Fibroblast of lung (primary cell): ENCODE measurements at places on chromosomes 13 and 19.

- no peak overlapping the region for H3K4me3 ChIP-seq
- DNase-seq, result no peak
- no peak overlapping the region for H3K27ac ChIP-seq
- H3K4me1 ChIP-seq, result peaks cover 8% of the 10 kb centered on the region
Observed at GRCh38 chr13:59747529-59747928, 416.2 kb downstream of the DIAPH3 start.

GRCh38 chr13:111845621-111846351 is 221.2 kb upstream of the SOX1 start:
- no peak overlapping the region for H3K27ac ChIP-seq
- no peak overlapping the region for H3K4me3 ChIP-seq
- H3K27me3 ChIP-seq, result no peaks in the 10 kb centered on the region
- DNase-seq, result no peak

- H3K27me3 ChIP-seq, result no peaks in the 10 kb centered on the region
- H3K36me3 ChIP-seq, result no peaks in the 10 kb centered on the region
- no peaks in the 10 kb centered on the region for H3K4me1 ChIP-seq
- H3K4me3 ChIP-seq, result no peak overlapping the region
- no peak overlapping the region for H3K27ac ChIP-seq
- DNase-seq, result no peak
Observed at GRCh38 chr13:94776956-94777355, 64.6 kb upstream of the SOX21 start.

DNA sequence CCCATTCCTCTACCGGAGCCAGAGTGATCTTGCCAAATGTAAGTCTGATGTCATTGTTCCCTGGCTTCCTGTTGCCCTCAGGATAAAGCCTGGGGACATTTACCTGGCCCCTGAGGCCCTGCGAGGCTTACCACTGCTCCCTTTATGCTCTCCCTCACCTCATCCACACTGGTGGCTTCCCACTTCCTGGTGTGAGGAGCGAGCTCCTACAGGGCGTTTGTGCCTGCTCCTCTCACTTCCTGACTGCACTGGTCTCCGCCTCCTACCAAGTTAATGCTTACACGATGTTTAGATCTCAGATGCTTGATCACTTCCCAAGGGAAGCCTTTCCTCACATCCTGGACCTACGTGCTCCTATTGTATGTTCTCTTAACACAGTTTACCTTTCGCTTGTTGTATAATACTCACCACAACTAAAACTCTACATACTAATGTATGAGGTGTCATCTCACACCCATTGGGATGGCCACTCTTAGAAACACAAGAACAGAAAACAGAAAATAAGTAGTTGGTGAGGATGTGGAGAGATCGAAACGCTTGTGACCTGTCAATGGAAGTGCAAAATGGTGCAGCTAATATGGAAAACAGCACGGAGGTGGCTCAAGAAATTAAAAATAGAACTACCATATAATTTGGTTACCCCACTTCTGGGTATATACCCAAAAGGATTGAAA is 177.6 kb downstream of the SHISA2 start:
- no peak for DNase-seq
- H3K27me3 ChIP-seq, result no peaks in the 10 kb centered on the region
- no peak overlapping the region for H3K4me3 ChIP-seq
- no peak overlapping the region for H3K27ac ChIP-seq
- H3K36me3 ChIP-seq, result no peaks in the 10 kb centered on the region
- H3K4me1 ChIP-seq, result no peaks in the 10 kb centered on the region

DNA sequence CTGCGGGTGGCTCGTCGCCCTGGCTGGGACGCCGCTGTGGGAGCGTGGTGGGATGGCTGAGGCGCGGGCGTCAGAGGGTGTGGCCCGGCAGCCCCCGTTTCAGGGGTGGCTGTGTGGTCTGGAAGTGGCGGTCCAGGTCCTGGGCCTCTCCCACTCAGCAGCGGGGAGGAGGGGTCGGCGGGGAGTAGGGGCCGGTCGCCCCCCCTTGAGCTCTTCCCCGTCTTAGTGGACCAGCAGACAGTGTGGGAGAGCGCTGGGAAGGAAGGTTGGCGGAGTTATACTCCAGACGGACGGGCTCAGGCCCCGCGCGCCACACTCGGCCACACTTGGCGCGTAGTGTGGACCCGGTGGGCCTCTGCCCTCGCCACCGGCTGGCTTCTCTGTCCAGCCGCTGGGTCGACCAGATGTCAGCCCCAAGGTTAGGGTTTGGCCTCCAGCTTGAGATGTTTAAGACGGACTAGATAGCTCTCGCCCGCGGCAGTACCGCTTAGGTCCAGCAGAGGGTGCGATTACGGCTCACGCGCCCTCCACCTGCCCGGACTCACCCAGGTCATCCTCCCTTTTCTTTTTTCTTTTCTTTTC is 21.7 kb upstream of the ZNF429 start:
- H3K4me1 ChIP-seq, result no peaks in the 10 kb centered on the region
- H3K27ac ChIP-seq, result no peak overlapping the region
- H3K4me3 ChIP-seq, result no peak overlapping the region
- H3K27me3 ChIP-seq, result no peaks in the 10 kb centered on the region
- DNase-seq, result peak; percentile 15
- H3K36me3 ChIP-seq, result no peaks in the 10 kb centered on the region

- no peaks in the 10 kb centered on the region for H3K4me1 ChIP-seq
- H3K4me3 ChIP-seq, result no peak overlapping the region
- H3K36me3 ChIP-seq, result no peaks in the 10 kb centered on the region
- no peak overlapping the region for H3K27ac ChIP-seq
Observed at GRCh38 chr19:49326165-49326704, 1.2 kb upstream of the SLC6A16 start.

GRCh38 chr13:74335370-74335769 is 201.2 kb upstream of the KLF12 start:
- no peaks in the 10 kb centered on the region for H3K4me1 ChIP-seq
- DNase-seq, result no peak
- H3K36me3 ChIP-seq, result no peaks in the 10 kb centered on the region
- H3K27ac ChIP-seq, result no peak overlapping the region
- H3K27me3 ChIP-seq, result no peaks in the 10 kb centered on the region

DNA sequence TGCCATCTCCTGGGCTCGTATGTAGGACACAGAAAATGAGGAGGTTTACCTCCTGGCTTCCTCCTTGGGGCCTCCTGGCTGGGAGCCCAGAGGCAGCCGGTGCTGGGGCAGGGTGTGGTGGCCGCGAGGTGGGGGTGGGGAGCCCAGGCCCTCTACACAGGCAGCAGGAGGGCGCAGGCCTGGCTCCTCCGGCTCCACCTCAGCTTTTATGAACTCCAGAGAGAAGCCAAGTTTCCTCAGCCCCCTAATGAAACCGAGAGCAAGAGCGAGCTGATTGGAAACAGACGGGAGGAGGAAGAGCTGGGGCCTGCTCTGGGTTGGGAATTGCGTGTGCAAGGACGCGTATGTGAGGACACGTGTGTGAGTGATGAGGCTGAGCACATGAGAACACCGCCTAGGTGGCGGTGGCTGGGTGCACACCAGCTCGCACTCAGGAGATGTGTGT is 23.1 kb downstream of the LYL1 start:
- peaks cover 33% of the 10 kb centered on the region for H3K36me3 ChIP-seq
- H3K4me3 ChIP-seq, result no peak overlapping the region
- peak; percentile 63 for DNase-seq
- no peaks in the 10 kb centered on the region for H3K27me3 ChIP-seq
- H3K27ac ChIP-seq, result peak overlapping the region; percentile 50

DNA sequence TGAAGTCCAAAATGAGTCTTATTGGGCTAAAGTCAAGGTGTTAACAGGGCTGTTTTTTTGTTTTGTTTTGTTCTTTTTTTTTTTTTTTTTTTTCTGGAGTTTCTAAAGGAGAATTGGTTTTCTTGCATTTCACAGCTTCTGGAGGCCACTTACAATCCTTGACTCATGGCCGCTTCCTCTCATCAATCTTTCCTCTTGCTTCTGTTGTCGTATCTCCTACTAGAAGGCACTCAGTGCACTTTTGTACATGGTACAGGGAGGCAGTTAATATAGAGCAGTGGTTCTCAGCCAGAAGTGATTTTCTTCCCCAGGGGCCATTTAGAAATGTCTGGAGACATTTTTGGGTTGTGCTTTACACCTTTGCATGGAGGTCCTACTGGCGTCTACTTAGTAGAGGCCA is 546.6 kb downstream of the DCT start:
- H3K27ac ChIP-seq, result no peak overlapping the region
- H3K4me1 ChIP-seq, result no peaks in the 10 kb centered on the region

DNA sequence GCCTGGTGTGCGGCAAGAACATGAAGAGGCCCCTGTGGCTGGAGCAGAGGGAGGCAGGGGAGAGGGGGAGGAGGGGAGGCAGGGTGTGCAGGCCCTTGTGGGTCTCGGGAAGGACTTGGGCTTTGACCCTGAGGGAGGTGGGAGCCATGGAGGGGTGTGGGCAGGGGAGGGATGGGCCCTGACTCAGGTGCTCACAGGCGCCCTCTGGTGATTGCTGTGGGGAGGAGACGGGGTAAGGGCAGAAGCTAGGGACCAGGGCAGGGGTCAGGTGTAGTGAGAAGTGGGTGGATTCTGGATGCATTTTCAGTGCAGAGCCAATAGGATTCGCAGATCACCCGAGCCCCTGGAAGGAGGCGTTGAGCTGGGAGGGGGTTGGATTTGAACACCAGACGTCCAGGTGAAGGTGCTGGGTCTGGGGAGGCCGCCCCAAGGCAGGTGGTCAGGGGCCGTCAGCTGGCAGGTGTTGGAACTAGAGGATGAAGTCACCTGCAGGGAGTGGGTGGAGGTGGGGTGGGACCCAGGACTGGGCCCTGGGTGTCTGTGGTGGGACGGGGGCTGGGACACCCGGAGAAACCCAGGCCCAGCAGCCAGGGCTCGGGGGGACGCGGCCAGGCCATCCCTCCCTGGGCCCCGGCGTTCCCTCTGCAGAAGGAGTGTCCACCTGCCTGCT is 185.4 kb downstream of the KDM4B start:
- no peak overlapping the region for H3K4me3 ChIP-seq
- H3K27me3 ChIP-seq, result no peaks in the 10 kb centered on the region
- H3K36me3 ChIP-seq, result no peaks in the 10 kb centered on the region
- no peak overlapping the region for H3K27ac ChIP-seq

DNA sequence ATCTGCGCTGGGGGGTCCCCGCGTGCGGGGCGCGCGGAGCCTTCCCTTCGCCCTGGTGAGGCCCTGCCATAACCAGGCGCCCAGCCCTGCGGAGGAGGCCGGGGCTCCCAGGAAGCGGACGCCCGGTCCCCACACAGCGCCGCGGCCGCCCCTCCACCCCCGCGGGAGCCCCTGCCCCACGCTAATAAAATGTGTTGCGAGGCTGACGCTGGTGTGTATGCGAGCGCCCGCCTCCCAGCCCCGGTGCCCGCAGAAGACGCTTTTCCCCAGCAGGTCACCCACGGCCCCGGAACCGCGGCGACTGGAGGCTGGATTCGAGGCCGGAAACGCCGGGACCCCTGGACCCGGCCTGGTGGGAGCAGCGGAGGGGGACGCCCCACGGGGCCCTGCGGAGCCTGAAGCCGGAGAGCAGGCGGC is 12.1 kb upstream of the CDC34 start:
- H3K27ac ChIP-seq, result no peak overlapping the region
- H3K4me3 ChIP-seq, result no peak overlapping the region
- H3K4me1 ChIP-seq, result no peaks in the 10 kb centered on the region

GRCh38 chr13:50519866-50520265 is 323.6 kb downstream of the DLEU7 start:
- no peak overlapping the region for H3K27ac ChIP-seq
- no peak for DNase-seq
- H3K27me3 ChIP-seq, result no peaks in the 10 kb centered on the region
- H3K4me3 ChIP-seq, result no peak overlapping the region
- no peaks in the 10 kb centered on the region for H3K36me3 ChIP-seq
- H3K4me1 ChIP-seq, result peaks cover 7% of the 10 kb centered on the region

- no peak for DNase-seq
- H3K4me3 ChIP-seq, result no peak overlapping the region
- H3K27me3 ChIP-seq, result no peaks in the 10 kb centered on the region
Observed at GRCh38 chr13:85896516-85897450, 97.6 kb upstream of the SLITRK6 start.

DNA sequence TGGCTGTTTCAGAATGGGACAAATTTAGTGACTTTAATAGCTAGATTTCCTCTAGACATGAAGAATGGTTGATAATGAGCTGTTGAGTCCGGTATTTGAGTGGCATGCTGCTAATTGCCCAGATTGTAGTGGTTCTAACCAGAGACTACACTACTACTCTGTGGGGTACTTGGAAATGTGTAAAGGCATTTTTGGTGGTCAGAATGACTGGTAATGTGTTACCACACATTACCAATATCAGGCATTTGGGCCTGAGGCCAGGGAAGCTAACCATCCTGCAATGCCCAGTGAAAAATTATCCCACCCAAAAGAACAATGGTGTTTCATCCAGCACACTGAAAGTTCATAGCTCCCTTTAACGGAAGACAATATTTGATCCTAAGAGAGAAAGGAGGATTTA is 17.5 kb upstream of the N4BP2L1 start:
- H3K36me3 ChIP-seq, result no peaks in the 10 kb centered on the region
- H3K27me3 ChIP-seq, result no peaks in the 10 kb centered on the region
- H3K4me3 ChIP-seq, result no peak overlapping the region
- H3K27ac ChIP-seq, result no peak overlapping the region
- no peak for DNase-seq
- H3K4me1 ChIP-seq, result no peaks in the 10 kb centered on the region

DNA sequence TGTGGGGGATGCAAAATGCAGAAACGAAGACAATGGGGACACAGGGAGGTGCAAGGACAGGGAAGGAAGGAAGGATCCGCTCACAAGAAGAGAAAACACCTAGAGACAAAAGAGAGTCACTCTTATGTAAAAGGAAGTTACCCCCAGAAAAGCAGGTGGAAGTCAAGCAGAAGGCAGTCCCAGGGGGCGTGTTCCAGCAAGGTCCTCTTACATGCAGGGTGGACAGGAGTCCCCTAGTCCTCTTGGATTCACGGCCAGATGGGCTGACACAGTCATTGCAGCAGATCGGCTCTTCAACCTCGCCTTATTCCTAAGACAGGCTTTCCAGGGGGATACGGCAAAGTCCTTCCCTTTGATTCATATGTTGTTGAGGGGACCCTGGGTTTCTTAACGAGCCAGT is 83.9 kb upstream of the SPATA13 start:
- H3K27ac ChIP-seq, result no peak overlapping the region
- no peaks in the 10 kb centered on the region for H3K27me3 ChIP-seq
- no peaks in the 10 kb centered on the region for H3K36me3 ChIP-seq
- no peaks in the 10 kb centered on the region for H3K4me1 ChIP-seq
- no peak overlapping the region for H3K4me3 ChIP-seq

- peaks cover 40% of the 10 kb centered on the region for H3K36me3 ChIP-seq
- H3K4me3 ChIP-seq, result no peak overlapping the region
- no peaks in the 10 kb centered on the region for H3K4me1 ChIP-seq
- DNase-seq, result no peak
- no peak overlapping the region for H3K27ac ChIP-seq
Observed at GRCh38 chr19:10145031-10145430, 25.3 kb upstream of the EIF3G start.

GRCh38 chr19:5692723-5693194 is 2.7 kb downstream of the RPL36 start:
- peaks cover 49% of the 10 kb centered on the region for H3K36me3 ChIP-seq
- H3K27me3 ChIP-seq, result no peaks in the 10 kb centered on the region
- no peak overlapping the region for H3K27ac ChIP-seq
- H3K4me3 ChIP-seq, result no peak overlapping the region
